ENCODE measurements at places on chromosomes 6 and 20.
A peak's percentile ranks its signal among the peaks of the same experiment; 100 is the strongest.

GRCh38 chr6:169999367-169999766 lies 247.9 kb downstream of the ERMARD start:
- DNase-seq: no peak

DNA sequence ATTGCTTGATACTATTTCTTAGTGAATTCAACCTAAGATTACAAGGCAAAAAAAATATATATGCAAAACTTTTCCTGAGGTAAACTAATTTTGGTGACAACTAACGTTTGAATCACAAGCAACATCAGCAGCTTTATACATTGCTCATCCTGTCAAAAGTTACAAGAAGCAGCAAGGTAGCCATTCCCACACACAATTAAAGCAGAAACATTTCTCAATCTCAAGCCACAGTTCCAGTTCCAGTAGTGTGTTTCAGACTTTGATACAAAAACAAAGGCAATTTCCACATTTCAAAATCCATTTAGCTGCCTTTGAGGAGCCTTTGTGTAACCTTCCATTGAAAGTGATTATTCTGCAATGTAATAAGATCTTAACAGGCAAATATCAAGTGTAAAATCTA lies 191.0 kb downstream of the WDR27 start:
- no peak for DNase-seq

DNA sequence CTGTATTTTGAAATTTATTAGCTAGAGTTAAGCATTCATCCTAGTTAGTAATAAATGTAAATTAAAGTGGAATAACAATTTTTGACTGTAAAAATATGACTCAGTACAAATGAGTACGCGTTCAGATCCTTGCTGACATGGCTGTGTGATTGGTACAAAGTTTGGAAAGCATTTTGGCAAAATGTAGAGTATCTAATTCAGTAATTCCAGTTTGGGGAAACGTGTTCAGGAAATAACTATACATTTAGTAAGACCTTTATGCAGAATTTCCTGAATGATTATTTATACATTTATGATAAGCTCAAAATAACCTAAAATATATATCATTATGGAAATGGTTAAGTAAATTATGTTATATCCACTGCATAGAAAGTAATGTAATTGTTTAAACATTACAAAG lies 8.0 kb downstream of the VTA1 start:
- no peak for DNase-seq

GRCh38 chr20:25534845-25535244 lies 50.5 kb downstream of the NINL start:
- no peak for DNase-seq

DNA sequence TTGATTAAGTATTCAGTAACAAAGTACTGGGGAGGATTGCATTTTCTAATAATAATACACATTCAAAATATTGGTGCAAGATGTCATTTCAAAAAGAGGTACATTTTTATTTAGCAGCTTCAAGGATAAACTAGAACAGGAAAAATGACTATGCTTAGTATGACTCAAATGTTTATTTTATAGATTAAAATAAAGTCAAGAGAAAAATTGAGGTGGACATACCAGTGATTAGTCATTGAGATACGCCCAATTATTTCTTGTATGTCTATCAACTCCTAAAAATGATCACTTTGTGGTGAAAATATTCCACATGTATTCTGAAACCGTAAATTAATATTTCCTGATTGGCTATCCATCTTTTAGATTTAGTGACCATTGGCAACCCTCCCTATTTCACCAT lies 96.7 kb downstream of the PHF3 start:
- no peak for DNase-seq

GRCh38 chr20:22586645-22587310 lies 2.4 kb upstream of the FOXA2 start:
- DNase-seq: no peak

GRCh38 chr6:13081189-13081563 lies 247.2 kb downstream of the TBC1D7 start:
- DNase-seq: no peak

GRCh38 chr20:8413691-8414090 lies 281.6 kb downstream of the PLCB1 start:
- DNase-seq: no peak

DNA sequence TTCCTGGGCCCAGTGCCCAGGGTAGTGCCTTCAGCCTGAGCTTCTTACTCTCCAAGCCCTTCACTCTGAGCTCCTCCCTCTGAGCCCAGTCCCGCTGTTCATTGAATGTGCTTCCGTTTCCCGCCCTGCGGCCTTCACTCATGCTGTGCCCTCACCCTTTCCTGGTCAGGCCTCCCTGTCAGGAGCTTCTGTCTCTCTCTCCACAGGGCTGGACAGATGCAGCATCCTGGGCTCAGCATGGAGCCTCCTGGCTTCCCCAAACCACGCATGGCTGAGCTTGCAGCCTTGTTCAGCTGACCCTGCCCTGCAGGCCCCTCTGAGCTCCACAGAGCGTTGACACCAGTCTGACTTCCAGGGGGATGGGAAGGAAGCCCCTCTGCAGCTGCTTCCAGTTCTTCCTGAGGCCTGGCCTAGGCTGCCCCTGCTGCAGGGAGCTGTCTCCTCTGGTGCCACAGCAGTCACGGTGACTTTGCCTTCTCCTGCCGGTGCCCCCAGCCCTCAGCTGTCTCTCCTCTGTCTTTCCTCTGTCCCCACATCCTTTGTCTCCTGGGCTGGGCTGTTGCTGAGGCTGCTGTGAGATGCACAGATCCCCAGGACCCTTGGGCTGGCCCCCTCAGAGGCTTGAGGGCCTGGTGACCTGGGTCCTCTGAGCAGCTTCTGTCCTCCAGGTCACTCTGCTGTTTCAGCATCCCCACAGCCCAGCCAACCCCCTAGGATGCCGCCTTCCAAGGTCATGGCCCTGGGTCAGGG lies 7.9 kb upstream of the MYT1 start:
- DNase-seq: no peak

- DNase-seq: no peak
Measured at GRCh38 chr20:1060985-1061384, 57.4 kb upstream of the PSMF1 start.

DNA sequence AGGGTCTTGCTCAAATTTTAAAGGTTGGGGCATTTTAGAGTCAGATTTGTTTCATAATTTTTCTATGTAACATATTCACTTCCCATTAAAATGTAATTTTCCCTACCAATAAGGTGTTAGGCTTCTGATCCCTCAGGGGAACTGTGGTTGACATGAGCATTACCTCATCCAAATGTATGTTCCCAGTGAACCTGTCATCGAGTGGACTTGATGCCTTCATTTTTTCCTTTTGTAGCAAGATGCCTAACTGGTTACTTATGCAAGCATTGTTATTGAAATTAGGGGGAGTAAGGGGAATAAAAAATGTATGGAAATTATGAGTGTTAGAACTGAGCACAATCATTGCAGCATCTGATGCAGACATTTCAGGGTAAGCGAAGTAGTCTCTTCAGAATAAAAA lies 360.5 kb downstream of the BCKDHB start:
- no peak for DNase-seq

DNA sequence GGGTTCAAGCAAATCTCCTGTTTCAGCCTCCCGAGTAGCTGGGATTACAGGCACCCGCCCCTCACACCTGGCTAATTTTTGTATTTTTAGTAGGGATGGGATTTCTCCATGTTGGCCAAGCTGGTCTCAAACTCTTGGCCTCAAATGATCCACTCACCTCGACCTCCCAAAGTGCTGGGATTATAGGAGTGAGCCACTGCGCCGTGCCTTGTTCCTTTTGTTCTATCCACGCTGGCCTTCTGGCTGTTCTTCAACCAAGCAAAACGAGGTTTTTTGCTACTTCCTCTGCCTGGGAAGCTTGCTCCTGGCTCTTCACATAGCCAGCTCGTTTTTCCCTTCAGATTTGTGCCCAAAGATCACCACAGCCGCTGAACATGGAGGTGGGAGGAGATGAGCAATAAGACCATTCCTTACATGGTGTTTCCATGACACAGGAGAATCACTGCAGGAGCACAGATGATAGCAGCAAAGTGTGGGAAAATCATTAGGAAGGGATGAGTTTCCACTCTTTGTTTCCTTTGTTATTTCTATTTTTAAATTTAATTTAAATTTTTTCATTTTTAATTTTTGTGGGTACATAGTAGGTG lies 201.0 kb upstream of the ZNF217 start:
- no peak for DNase-seq

DNA sequence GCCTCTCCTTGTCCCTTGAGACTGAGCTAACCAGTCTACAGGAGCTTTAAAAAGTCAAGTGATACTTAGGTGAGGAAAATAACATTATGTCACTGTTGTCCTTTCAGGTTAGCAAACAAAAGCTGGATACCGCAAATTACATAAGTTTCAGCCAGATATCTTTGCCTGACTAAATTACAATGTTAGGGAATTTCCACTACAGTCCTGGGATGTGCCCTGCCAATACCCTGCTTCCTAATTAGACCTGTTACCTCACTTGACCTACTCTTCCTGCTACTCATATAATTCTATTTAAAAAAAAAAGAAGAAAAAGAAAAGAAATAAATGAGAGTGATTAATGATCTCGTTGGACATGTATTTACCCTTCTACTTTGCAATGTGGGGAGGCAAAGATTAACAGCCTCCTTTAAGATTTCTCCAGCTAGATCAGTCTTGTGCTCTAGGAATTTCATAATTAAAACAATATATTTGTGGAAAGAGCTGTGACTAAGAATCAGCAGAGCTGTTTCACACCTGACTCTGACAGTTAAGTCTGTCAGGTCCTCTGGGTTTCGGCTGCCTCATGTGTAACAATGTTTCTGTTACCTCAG lies 318.9 kb downstream of the HDGFL1 start:
- no peak for DNase-seq

- DNase-seq: no peak
Measured at GRCh38 chr6:1267790-1268762, 43.8 kb upstream of the FOXQ1 start.

- no peak for DNase-seq
Measured at GRCh38 chr6:156114541-156114940, 658.9 kb upstream of the NOX3 start.

GRCh38 chr6:37381579-37381978 lies 27.8 kb downstream of the RNF8 start:
- DNase-seq: no peak

DNA sequence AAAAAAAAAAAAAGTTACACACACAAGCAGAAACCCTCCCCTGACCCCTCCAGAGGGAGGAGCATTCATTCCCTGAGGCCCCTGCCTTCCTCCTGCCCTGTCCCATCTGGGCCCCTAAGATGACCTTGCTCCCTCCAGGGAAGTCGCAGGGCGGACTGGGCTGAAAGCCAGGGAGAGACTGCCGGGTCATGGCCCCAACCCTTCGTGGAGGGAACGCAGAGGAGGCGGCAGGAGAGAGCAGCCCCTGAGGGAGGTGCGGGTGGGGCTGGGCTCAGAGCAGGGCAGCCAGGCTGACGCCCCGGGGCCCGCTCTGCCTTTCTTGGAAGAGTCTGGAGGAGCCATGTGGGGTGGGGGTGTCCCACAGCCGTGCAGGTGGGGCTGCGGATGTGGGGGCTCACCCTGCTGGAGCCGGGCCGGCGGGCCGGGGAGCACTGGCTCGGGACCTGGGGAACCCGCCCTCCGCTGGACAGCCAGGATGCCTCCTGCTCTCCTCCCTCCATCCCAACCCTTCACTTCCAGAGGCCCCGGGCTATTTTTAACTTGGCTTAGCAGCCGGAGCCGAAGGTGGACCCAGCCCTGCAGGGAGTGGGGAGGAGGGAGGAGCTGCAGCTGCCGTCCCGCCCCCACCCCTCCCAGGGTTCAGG lies 15.0 kb upstream of the ABHD16B start:
- no peak for DNase-seq

- no peak for DNase-seq
Measured at GRCh38 chr20:8128291-8129060, 3.6 kb upstream of the PLCB1 start.

DNA sequence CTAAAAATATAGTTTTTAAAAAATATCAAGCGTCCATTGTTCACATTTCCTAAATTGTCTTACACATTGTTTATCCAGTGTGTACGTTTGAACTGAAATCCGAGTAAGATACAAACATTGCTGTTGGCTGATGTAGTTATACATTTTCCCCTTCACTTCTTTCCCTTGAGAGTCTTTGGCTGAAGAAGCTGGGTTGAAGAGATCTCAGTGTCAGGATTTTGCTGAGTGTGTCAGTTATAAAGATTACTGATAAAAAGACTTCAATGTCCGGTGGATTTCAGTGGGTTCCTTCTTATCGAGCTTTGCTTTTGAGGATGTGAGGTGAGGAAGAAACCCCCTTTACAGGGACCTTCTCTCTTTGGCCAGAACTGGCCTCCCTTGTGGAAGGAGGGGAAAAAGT lies 20.5 kb downstream of the RFPL4B start:
- DNase-seq: no peak

GRCh38 chr20:23267909-23268308 lies 82.7 kb upstream of the NXT1 start:
- no peak for DNase-seq

- DNase-seq: peak; percentile 26
Measured at GRCh38 chr6:154154389-154154967, 115.4 kb downstream of the OPRM1 start.

GRCh38 chr6:49772285-49772684 lies 14.8 kb downstream of the PGK2 start:
- no peak for DNase-seq

GRCh38 chr20:57622579-57623381 lies 2.6 kb upstream of the ZBP1 start:
- DNase-seq: no peak

DNA sequence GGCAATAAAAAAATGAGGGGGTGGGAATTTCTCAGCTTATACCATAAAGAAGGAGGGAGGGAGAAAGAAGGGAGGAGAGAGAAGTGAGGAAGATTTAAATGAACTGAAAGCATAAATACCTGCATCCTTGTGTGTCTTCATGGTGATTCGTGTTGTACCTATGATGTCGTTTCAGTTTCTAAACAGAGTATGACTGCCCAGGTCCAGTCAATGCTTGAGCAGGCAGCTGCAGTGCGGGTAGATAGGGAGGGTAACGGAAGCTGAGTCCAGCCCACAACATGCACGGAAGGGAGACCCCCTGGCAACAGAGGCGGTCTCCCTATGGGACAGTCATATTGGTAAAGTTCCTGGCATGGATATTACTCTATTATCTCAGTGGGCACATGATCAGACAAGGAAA lies 184.5 kb downstream of the KIF16B start:
- DNase-seq: no peak

All from AG04449 (cell line).